ENCODE measurements at places on chromosomes 16 and 17. TPM values are rescaled to one million over a fixed set of nuclear protein-coding genes. Genes with fewer than 3 reads are reported as not detected.

MYH2 gene
- not detected for total RNA-seq

TMC7 gene
- not detected for total RNA-seq

MPDU1 gene
- 27.0 TPM for total RNA-seq

LDAF1 gene
- 48.3 TPM for total RNA-seq

CDH3 gene
- total RNA-seq = not detected

DBNDD1 gene
- 0.43 TPM for total RNA-seq

MAF gene
- total RNA-seq = not detected

RNF112 gene
- total RNA-seq = 0.07 TPM

CASKIN1 gene
- total RNA-seq = 0.14 TPM

FZD2 gene
- total RNA-seq = 2.4 TPM

RND2 gene
- 0.36 TPM for total RNA-seq

TBC1D3B gene
- 0.63 TPM for total RNA-seq

GRCh38 chr17:19260958-19261357, 23.8 kb downstream of the EPN2 start:
- H3K4me1 ChIP-seq = no peaks in the 10 kb centered on the region
- H3K27ac ChIP-seq = no peak overlapping the region
- peak; percentile 48 for DNase-seq
- H3K36me3 ChIP-seq = no peaks in the 10 kb centered on the region
- H3K27me3 ChIP-seq = no peaks in the 10 kb centered on the region

GRCh38 chr16:29700253-29700987, 21.4 kb downstream of the QPRT start:
- no peak overlapping the region for H3K27ac ChIP-seq
- no peaks in the 10 kb centered on the region for H3K27me3 ChIP-seq
- DNase-seq = peak; percentile 85
- H3K4me3 ChIP-seq = no peak overlapping the region

- no peaks in the 10 kb centered on the region for H3K36me3 ChIP-seq
- no peak overlapping the region for H3K27ac ChIP-seq
- no peaks in the 10 kb centered on the region for H3K4me1 ChIP-seq
- no peak for DNase-seq
Observed at GRCh38 chr17:65750631-65751115, 189.2 kb upstream of the AXIN2 start.

DNA sequence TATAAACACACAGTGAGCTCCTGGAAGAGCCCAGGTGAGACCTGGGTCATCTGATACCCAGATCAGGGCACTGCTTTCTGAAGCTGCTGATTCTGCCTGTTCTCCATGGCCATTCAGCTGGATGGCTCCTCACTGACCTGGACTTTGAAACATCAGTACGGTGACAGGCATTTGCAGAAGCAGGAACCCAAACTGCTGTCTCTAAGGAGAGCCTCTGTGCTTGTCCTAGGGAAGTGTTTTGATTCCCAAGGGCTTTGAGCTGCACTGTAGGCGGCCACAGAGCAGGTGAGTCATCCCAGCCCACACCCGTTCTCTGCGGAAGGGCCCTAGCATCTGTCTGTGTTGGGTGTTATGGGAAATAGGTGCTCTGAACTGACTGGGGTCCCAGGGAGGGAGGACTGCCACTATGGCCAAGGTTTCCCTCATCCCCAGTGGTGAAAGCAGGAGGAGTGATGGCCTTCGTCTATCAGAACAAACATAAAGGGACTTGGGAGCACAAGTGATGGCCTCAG, 60.7 kb upstream of the ADCY9 start:
- H3K36me3 ChIP-seq = no peaks in the 10 kb centered on the region
- H3K27ac ChIP-seq = no peak overlapping the region
- H3K27me3 ChIP-seq = no peaks in the 10 kb centered on the region
- peaks cover 11% of the 10 kb centered on the region for H3K4me1 ChIP-seq
- DNase-seq = peak; percentile 85

- DNase-seq = no peak
- no peak overlapping the region for H3K4me3 ChIP-seq
- no peaks in the 10 kb centered on the region for H3K27me3 ChIP-seq
- H3K27ac ChIP-seq = no peak overlapping the region
- H3K4me1 ChIP-seq = no peaks in the 10 kb centered on the region
Observed at GRCh38 chr16:23368469-23368868, 66.4 kb downstream of the SCNN1B start.

GRCh38 chr17:27390540-27390939, 65.7 kb upstream of the KSR1 start:
- no peak for DNase-seq
- no peak overlapping the region for H3K27ac ChIP-seq
- H3K36me3 ChIP-seq = no peaks in the 10 kb centered on the region
- H3K27me3 ChIP-seq = no peaks in the 10 kb centered on the region

- H3K27me3 ChIP-seq = no peaks in the 10 kb centered on the region
- no peak overlapping the region for H3K4me3 ChIP-seq
- H3K36me3 ChIP-seq = no peaks in the 10 kb centered on the region
- H3K4me1 ChIP-seq = no peaks in the 10 kb centered on the region
- DNase-seq = no peak
Observed at GRCh38 chr17:48644910-48645557, 18.9 kb upstream of the HOXB9 start.

DNA sequence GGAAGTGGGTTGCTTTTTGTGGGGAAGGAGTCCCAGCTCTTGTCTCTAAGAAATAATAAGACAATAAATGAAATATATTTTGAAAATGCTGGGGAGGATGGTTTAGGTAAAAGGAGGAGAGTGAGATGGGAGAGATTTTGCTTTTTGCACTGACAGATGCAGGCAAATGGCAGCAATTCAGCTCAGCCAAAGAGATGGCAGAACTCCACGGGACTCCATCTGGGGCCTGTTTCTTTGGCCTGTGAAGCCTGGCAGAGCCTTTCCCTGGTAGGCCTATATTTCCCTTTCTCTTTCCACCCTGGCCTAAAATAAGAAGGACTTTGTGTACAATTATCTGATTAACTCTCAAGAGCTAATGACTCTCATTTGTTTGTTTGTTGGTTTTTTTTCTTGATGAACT, 1525.1 kb downstream of the CDH11 start:
- peak overlapping the region; percentile 22 for H3K27ac ChIP-seq
- H3K36me3 ChIP-seq = no peaks in the 10 kb centered on the region
- H3K4me1 ChIP-seq = peaks cover 33% of the 10 kb centered on the region
- no peak for DNase-seq

- H3K4me1 ChIP-seq = no peaks in the 10 kb centered on the region
- H3K36me3 ChIP-seq = no peaks in the 10 kb centered on the region
- DNase-seq = no peak
- H3K4me3 ChIP-seq = no peak overlapping the region
Observed at GRCh38 chr16:19841184-19841583, 43.5 kb downstream of the GPRC5B start.

DNA sequence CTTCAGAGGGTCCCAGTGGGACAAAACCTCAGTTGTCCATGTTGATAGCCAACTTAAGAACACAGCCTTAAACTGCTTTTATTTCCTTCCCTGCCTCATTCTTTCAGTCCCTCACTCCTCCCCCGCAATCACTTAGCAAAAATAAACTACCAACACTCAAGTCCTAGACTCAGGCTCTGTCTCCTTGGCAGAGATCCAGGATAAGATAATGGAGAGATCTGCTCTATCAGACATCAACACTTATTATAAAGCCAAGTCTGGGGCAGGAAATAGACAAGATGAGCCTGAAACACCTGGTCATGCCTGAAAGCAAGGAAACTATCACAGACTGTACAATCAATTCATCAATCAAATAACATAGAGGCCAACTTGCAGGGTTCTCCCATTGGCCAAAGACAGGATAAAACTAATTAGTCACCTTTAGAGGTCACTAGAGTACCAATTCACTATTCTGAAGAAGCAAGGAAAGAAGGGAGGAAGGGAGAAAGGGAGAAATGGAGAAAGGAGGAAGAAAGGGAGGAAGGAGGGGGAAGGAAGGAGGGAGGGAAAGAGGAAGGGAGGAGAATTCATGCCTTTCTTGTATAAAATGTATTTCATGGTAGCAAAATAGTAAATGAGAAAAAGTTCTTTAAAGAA, 15.7 kb downstream of the HYDIN start:
- no peak overlapping the region for H3K27ac ChIP-seq
- H3K4me3 ChIP-seq = no peak overlapping the region
- no peak for DNase-seq
- H3K36me3 ChIP-seq = no peaks in the 10 kb centered on the region

DNA sequence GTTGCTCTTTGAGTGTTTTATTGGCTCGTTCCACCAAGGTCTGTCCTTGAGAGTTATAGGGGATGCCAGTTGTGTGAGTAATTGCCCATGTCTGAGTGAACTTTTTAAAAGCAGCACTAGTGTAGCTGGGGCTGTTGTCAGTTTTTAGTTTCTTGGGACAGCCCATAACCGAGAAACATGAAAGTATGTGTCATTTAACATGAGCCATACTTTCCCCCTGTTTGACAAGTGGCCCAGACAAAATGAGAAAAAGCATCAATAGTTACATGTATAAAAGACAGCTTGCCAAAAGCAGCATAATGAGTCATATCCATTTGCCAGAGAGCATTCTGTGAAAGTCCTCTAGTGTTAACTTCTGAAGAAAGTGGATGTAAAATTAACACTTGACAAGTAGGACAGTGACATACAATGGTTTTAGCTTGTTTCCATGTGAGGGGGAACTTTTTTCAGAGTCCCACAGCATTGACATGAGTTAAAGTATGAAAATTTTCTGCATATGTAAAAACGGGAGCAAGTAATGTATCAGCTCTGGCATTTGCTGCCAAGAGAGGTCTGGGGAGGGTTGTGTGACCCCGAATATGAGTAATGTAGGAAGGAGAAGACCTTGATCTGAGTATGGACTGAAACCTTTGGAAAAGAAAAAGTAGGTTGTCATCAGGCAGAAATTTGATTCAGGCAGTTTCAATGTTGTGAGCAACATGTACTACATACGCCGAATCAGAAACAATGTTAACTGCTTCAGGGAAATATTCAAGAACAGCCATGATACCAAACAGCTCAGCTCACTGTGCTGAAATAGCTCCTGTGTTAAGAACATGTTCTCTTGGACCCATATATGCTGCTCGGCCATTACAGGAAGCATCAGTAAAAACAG, 56.8 kb upstream of the ARL4D start:
- no peaks in the 10 kb centered on the region for H3K4me1 ChIP-seq
- DNase-seq = no peak
- H3K27ac ChIP-seq = no peak overlapping the region
- H3K36me3 ChIP-seq = no peaks in the 10 kb centered on the region
- H3K27me3 ChIP-seq = no peaks in the 10 kb centered on the region

DNA sequence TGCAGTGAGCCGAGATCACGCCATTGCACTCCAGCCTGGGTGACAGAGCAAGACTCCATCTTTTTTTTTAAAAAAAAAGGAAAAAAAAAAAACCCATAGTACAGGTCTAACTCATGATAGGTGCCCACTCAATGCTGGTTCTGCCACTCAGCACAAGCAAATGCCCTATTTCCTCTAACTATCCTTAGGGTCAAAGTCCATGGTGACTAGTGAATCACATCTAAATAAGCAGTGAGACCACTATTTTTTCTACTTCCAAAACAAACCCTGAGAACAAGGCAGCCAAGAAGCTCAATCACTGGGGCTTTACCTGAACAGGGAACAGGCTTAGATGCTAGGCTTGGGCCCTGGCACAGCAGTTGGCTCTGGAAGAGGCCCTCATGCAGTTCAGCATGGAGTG, 3.4 kb downstream of the BLTP2 start:
- peaks cover 21% of the 10 kb centered on the region for H3K4me1 ChIP-seq
- peaks cover 60% of the 10 kb centered on the region for H3K36me3 ChIP-seq
- no peak overlapping the region for H3K4me3 ChIP-seq
- H3K27me3 ChIP-seq = no peaks in the 10 kb centered on the region
- no peak overlapping the region for H3K27ac ChIP-seq
- no peak for DNase-seq

- H3K27ac ChIP-seq = no peak overlapping the region
- H3K27me3 ChIP-seq = no peaks in the 10 kb centered on the region
- DNase-seq = peak; percentile 70
Observed at GRCh38 chr17:75516619-75517296, 430 bp downstream of the TSEN54 start.

DNA sequence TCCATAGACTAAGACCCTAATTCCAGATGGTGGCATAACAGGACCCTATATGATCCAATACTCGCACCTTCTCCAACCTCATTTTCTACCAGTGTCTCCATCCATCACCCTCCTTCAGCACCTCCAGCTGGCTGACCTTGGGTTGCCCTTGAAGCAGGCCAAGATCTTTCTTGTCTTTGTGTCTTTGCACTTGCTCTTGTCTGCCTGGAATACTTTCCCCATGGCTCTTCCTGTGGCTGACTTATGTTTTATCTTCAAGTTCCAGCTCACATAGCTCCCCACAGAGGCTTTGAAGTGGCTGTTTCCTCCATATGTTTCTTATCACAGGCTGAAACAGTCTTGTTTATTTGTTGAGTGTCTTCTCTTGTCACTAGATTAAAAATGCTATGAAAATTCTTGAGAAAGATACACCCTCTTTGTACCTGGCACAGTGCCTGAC, 29.6 kb upstream of the MMD start:
- no peak overlapping the region for H3K4me3 ChIP-seq
- DNase-seq = no peak

DNA sequence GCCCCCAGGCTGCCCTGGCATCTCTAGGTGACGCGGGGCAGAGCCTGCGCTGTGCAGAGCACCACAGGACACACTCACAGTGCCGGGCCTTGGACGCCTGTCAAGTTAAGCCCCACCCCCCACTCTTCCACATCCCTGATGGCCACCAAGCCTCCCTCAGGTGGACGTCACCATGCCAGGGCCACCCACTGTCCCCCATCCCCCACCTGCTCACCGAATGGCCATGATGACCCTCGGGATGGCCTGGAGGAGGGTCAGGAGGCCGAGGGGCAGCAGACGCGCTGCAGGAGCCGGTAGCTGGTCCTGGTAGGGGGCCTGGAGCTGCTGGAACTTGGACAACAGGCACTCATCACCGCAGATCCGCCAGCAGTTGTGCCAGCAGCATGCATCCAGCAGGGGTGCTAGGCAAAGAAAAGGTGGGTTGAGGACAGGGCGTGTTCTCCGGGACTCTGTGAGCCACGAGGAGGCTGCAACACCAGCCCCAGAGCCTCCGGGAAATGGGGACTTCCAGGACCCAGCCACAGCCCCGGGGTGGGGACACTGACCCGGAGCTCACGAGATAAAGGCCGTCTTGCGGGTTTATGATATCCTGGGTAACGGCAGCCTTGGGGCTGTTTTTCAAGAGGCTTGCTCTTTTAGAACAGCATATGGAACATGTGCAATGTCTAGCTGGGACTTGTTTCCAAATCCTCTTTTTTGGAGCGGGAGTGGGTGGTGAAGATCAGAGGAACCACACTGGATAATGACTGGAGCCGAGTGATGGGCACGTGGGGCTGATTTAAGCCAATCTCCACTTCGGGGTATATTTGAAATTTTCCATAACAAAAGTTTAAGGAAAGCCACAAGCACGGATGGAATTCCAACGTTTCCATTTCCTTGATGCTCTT, 11.4 kb downstream of the C16orf95 start:
- no peaks in the 10 kb centered on the region for H3K36me3 ChIP-seq
- H3K4me1 ChIP-seq = no peaks in the 10 kb centered on the region
- H3K27me3 ChIP-seq = no peaks in the 10 kb centered on the region
- DNase-seq = no peak
- H3K4me3 ChIP-seq = no peak overlapping the region
- H3K27ac ChIP-seq = no peak overlapping the region
